ENCODE measurements at places on chromosomes 1 and 21.

DNA sequence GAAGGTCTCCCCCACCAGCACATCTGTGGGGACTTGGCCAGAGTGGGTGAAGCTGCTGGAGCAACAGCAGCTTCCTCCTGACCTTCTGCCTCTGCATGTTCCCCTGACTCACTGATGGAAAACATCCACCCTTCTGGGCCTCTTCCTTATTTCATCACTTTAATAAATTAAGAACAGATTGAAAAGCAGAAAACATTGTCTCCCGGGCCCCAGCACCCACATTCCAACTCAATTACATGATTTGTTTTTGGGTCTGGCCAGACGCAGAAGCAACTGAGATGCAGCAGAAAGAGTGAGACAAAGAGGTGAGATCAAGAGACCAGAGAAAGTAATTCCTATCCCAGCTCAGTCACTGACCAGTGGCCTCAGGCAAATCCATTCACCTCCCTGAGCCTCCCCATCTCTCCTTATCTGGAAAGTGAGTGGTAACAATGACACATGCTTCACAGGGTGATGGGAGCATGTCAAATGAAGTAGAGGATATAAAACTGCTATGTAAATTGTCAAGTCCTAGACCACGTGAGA, 157.1 kb downstream of the ELAVL4 start:
- no peak overlapping the region for H3K27ac ChIP-seq
- no peak for DNase-seq
- H3K4me1 ChIP-seq = no peaks in the 10 kb centered on the region
- peaks cover 19% of the 10 kb centered on the region for H3K27me3 ChIP-seq

DNA sequence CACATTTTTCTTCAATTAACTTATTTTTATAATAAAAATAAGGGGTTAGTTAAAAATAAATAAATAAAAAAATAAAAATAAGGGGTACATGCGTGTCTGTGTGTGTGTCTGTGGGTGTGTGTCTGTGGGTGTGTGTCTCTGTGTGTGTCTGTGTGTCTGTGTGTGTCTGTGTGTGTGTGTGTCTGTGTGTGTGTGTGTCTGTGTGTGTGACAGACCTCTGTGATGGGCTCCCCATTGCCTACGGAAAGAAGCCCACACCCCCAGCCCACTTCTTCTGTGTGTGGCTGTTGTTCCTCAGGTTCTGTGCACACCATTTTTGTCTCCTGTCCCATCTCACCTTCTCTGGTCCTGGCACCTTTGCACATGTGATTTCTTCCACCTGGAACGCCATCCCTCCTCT, 9.9 kb downstream of the PHLDA3 start:
- H3K27ac ChIP-seq = no peak overlapping the region
- no peak overlapping the region for H3K4me3 ChIP-seq
- no peaks in the 10 kb centered on the region for H3K4me1 ChIP-seq
- no peaks in the 10 kb centered on the region for H3K36me3 ChIP-seq
- H3K27me3 ChIP-seq = peaks cover 31% of the 10 kb centered on the region

DNA sequence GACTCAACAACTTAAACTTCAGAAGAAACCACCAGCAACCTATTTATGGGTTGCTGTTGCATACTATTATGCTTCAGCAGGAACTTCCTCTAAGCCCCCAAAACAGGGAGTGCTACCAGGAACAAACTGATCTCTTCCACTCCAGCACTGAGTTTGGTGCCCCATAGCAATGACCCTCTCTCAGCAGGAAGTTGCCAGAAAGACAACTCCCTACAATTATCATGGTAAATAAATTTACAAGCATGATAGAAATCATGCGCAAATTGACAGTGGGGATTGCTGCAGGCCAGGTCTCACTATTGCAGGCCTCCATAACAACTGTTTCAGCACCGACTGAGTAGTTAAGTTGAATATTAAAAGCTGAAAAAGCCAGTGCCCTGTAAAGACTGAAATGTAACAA, 180.6 kb downstream of the PLA2G4A start:
- no peak overlapping the region for H3K27ac ChIP-seq
- DNase-seq = no peak
- H3K4me1 ChIP-seq = no peaks in the 10 kb centered on the region
- no peaks in the 10 kb centered on the region for H3K27me3 ChIP-seq

- no peak for DNase-seq
- no peaks in the 10 kb centered on the region for H3K36me3 ChIP-seq
- peaks cover 7% of the 10 kb centered on the region for H3K4me1 ChIP-seq
- no peaks in the 10 kb centered on the region for H3K27me3 ChIP-seq
- no peak overlapping the region for H3K4me3 ChIP-seq
Observed at GRCh38 chr1:172431721-172432192, 11.3 kb downstream of the C1orf105 start.

- no peaks in the 10 kb centered on the region for H3K27me3 ChIP-seq
- H3K36me3 ChIP-seq = peaks cover 76% of the 10 kb centered on the region
- no peak overlapping the region for H3K27ac ChIP-seq
- no peak for DNase-seq
- H3K4me3 ChIP-seq = no peak overlapping the region
Observed at GRCh38 chr1:236815941-236816340, 20.8 kb downstream of the MTR start.

GRCh38 chr21:18253221-18253620, 8.6 kb downstream of the CHODL start:
- DNase-seq = no peak
- H3K4me1 ChIP-seq = no peaks in the 10 kb centered on the region
- H3K27me3 ChIP-seq = no peaks in the 10 kb centered on the region
- no peaks in the 10 kb centered on the region for H3K36me3 ChIP-seq
- no peak overlapping the region for H3K27ac ChIP-seq

GRCh38 chr1:211524521-211524920, 32.6 kb upstream of the RD3 start:
- H3K36me3 ChIP-seq = no peaks in the 10 kb centered on the region
- H3K4me3 ChIP-seq = no peak overlapping the region
- DNase-seq = no peak

- no peak overlapping the region for H3K27ac ChIP-seq
- H3K27me3 ChIP-seq = peaks cover 10% of the 10 kb centered on the region
- DNase-seq = no peak
- H3K36me3 ChIP-seq = no peaks in the 10 kb centered on the region
- H3K4me1 ChIP-seq = no peaks in the 10 kb centered on the region
Observed at GRCh38 chr1:59917026-59917784, 9.4 kb downstream of the CYP2J2 start.

- no peak for DNase-seq
- no peaks in the 10 kb centered on the region for H3K27me3 ChIP-seq
- H3K27ac ChIP-seq = no peak overlapping the region
- no peaks in the 10 kb centered on the region for H3K4me1 ChIP-seq
- H3K36me3 ChIP-seq = peaks cover 62% of the 10 kb centered on the region
Observed at GRCh38 chr1:230930986-230931385, 47.7 kb downstream of the TTC13 start.

DNA sequence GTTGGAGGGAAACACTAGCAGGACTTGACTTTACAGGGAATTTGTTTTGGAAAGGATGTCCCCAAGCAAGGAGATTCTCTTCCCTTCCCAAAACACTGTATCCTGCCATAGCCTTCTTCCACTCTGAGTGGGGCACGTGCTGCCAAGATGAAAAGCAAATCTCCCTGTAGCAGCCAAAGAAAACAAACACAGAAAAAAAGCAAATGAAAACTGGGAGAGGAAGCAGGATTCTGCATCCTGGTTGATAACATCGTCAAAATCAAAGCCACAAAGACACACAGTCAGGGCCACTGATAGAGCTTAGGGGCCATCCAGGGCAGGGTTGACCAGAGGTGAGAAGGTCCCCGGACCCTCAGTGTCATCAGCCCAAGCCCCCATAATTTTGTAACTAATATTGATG, 16.0 kb upstream of the MTARC2 start:
- DNase-seq = no peak
- no peak overlapping the region for H3K27ac ChIP-seq
- no peak overlapping the region for H3K4me3 ChIP-seq
- H3K4me1 ChIP-seq = peaks cover 12% of the 10 kb centered on the region
- peaks cover 2% of the 10 kb centered on the region for H3K36me3 ChIP-seq

DNA sequence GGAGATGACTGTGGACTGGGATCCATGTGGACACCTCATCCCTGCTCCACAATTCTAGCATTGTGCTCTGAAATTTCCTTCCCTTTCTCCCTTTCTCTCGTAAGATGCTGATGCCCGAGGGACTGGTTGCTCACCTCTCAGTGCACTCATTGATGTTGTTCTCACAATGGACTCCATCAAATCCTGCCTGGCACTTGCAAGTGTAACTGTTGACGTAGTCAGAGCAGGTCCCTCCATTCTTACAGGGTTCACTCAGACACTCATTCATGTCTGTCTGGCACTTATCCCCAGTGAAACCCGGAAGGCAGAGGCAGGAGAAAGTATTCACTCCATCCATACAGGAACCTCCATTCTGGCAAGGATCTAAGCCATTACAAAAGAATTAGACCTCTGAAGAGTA, 45.1 kb upstream of the ADAM30 start:
- no peaks in the 10 kb centered on the region for H3K4me1 ChIP-seq
- peaks cover 51% of the 10 kb centered on the region for H3K36me3 ChIP-seq
- no peak for DNase-seq
- H3K4me3 ChIP-seq = no peak overlapping the region
- no peak overlapping the region for H3K27ac ChIP-seq
- H3K27me3 ChIP-seq = no peaks in the 10 kb centered on the region

DNA sequence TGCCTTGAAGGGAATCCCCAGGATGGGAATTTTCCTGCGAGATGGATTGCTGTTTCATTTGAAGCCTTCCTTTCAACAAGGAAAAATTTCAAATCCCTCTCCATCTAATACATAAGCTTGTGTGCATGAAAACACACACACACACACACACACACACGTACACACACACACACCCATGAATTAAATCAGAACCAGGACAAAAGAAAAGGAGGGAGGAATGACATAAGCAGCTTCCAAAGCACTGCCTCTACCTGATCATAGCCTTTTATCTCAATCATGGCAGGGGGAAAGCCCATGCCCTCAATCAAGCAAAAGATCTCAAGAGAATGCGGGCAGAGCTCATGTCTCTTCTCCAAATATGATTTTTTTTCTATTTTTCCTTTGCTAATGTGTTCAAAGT, 139.7 kb downstream of the SLC44A5 start:
- H3K36me3 ChIP-seq = peaks cover 2% of the 10 kb centered on the region
- no peak overlapping the region for H3K4me3 ChIP-seq
- DNase-seq = no peak
- H3K27me3 ChIP-seq = no peaks in the 10 kb centered on the region
- no peaks in the 10 kb centered on the region for H3K4me1 ChIP-seq

GRCh38 chr1:203143641-203144040, 16.1 kb downstream of the ADORA1 start:
- DNase-seq = no peak
- H3K4me3 ChIP-seq = no peak overlapping the region
- H3K36me3 ChIP-seq = peaks cover 3% of the 10 kb centered on the region
- no peaks in the 10 kb centered on the region for H3K4me1 ChIP-seq
- no peak overlapping the region for H3K27ac ChIP-seq

DNA sequence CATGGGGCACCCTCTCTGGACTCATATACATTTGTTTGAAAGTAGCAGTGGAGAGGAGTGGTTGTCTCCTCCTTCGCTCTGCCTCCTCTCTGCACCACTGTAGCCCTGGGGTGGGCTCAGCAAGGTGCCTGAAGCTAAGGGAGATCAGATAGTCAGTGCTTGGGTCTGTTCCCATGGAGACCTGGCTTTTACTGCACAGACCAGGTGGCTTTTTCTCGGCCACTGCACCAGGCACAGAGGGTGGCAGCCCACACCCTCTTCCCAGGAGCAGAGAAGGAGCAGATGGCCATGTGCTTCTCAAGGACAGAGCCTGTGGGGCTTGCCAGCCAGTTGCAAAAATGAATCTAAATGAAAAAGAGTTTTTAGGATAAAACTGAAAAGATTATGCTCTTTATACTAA, 123.4 kb upstream of the KCNK1 start:
- H3K4me1 ChIP-seq = no peaks in the 10 kb centered on the region
- peaks cover 36% of the 10 kb centered on the region for H3K27me3 ChIP-seq
- no peak overlapping the region for H3K27ac ChIP-seq
- no peaks in the 10 kb centered on the region for H3K36me3 ChIP-seq
- no peak overlapping the region for H3K4me3 ChIP-seq
- no peak for DNase-seq

DNA sequence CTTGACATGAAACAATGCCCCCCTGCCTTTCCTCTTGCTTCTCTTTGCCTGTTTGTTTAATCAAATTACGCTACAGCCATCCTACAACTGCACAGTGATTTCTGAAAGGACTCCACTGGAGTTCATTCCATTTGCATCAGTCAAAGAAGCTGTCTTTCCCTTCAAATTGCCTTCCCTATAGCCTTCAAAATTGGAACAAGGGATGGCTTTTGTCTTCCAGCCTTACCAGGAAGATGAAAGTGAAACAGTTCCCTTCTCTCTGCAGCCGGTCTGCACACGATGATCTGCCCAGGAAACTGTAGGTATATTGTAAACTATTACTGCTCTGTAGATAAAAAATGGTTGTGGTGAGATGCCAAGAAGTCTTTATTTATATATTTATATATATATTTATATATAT, 65.6 kb upstream of the ETS2 start:
- peaks cover 14% of the 10 kb centered on the region for H3K27me3 ChIP-seq
- H3K27ac ChIP-seq = no peak overlapping the region
- no peak overlapping the region for H3K4me3 ChIP-seq
- no peak for DNase-seq
- peaks cover 6% of the 10 kb centered on the region for H3K4me1 ChIP-seq

- peaks cover 8% of the 10 kb centered on the region for H3K4me1 ChIP-seq
- H3K27me3 ChIP-seq = peaks cover 69% of the 10 kb centered on the region
- peak overlapping the region; percentile 37 for H3K4me3 ChIP-seq
- H3K36me3 ChIP-seq = peaks cover 2% of the 10 kb centered on the region
- DNase-seq = no peak
Observed at GRCh38 chr1:228061411-228062084, 21.0 kb upstream of the ARF1 start.

DNA sequence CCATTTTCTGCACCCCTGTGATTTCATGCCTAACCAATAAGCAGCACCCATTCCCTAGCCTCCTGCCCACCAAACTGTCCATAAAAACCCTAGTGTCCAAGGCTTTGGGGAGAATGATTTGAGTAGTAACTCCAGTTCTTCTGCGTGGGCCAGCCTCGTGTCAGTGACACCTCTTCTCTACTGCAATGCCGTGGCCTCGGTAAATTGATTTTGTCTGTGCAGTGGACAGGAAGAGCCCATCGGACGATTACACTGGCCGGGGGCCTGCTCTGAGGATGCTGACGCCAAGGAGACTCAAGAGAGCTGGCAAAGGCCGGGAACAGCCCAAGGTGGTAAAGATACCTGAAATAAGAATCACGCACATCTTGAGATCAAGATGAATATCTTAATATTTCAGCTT, 29.3 kb downstream of the RSPH1 start:
- H3K36me3 ChIP-seq = peaks cover 12% of the 10 kb centered on the region
- DNase-seq = no peak
- no peak overlapping the region for H3K4me3 ChIP-seq
- no peak overlapping the region for H3K27ac ChIP-seq

GRCh38 chr1:27593678-27594563, 10.0 kb downstream of the AHDC1 start:
- no peak for DNase-seq
- H3K27me3 ChIP-seq = no peaks in the 10 kb centered on the region
- no peaks in the 10 kb centered on the region for H3K36me3 ChIP-seq

DNA sequence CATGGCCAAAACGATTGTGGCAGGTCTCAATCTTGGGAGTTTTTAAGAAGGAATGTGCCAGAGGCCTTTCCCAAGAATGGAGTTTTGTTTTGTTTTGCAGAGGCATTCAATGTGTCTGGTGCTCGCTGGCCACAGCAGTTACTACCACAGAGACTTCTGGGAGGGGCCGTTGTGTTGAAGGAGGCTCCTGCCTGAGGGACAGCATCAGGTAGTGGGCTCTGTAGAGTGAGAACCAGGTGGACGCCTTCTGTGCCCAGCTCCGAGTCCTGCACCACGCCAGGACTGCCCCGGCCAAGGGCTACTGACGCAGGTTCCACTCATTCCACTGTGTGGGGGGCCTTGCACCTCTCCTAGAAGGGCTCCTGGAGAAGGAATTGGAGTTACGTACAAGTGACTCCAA, 44.9 kb upstream of the RBM15 start:
- H3K27ac ChIP-seq = no peak overlapping the region
- no peak overlapping the region for H3K4me3 ChIP-seq
- H3K27me3 ChIP-seq = peaks cover 9% of the 10 kb centered on the region
- no peaks in the 10 kb centered on the region for H3K36me3 ChIP-seq
- no peak for DNase-seq

All from effector memory CD8-positive, alpha-beta T cell (primary cell).